ENCODE measurements at places on chromosomes 2 and 18.

DNA sequence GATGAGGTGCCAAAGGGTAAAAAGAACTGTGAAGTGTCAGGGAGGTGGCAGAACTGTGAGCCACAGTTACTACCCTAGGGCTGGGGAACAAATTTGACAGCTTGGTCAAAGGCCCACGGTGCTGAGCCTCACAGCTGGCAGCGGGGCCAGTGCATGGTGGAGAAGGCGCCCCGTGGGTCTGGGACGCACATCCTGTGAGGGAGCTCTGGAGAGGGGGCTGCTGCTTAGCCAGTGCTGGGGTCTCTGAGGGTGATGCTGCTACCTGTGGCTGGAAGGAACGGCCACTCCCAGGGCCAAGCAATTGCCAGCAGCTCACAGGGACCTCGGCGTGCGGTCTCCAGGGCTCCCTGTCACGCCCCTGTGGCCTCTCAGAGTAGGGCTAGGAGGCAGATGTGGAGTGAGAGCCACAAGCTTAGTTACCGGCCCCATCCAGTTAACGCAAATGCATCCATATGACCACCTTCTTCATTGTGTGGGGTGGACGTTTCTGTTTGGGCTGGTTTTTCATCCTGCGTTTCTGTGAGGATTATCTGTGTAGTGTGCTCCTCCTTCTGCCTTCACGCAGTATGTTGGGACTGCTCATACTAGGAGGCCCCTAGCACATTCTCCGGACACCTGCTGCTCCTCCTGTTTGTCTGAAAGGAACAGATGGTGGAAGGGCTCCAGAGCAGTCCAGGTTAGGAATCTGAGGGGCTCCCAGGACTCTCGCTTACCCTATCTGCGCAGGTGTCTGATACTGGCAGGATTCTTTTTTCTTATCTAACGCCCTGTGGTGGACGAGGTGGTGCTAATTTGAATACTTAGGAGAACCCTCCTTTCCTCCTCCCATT is 26.0 kb downstream of the STK25 start:
- DNase-seq: no peak

- DNase-seq: no peak
Observed at GRCh38 chr2:28445448-28446258, 50.2 kb upstream of the PLB1 start.

GRCh38 chr2:85704800-85705679 is 10.9 kb downstream of the GNLY start:
- no peak for DNase-seq

GRCh38 chr2:177363332-177363731 is 29.2 kb upstream of the AGPS start:
- no peak for DNase-seq

- no peak for DNase-seq
Observed at GRCh38 chr2:120738786-120739437, 3.2 kb downstream of the GLI2 start.

- DNase-seq: no peak
Observed at GRCh38 chr2:239302083-239302807, 98.6 kb downstream of the HDAC4 start.

GRCh38 chr2:196336207-196336606 is 164.8 kb upstream of the STK17B start:
- no peak for DNase-seq

DNA sequence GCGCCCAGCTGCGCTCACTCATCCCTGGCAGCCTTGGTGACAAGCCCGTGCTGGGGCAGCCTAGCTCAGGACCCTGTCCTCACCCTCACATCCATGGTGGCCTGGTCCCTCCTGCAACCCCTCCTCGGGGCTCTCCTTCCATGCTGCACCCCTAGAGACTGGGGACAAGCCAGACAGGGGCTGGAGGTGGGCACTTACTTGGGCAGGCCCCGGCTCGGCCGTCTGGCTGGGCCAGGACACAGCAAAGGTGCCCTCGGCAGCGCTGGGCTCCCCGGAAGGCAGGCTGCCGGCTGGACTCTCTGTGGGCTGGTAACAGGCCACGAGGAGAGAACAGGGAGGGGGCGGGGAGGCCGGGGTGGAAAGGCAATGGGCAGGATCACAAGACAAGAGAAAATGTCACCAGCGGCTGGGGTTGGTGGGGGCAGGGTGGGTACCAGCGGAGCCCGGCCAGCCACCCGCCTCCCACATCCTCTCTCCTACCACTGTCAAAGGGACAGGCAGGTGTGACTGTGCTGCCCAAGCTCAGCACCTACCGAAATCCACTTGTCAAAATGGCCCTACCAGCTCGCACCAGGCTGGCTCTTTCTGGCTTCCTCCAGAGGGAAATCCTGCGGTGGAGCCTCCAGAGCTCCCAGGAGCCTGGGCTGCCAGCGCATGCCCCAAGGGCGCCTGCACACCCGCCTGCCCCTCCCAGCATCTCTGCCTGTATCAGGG is 54.7 kb downstream of the BIN1 start:
- DNase-seq: no peak

GRCh38 chr2:109351164-109351756 is 222.3 kb downstream of the SH3RF3 start:
- peak; percentile 24 for DNase-seq

DNA sequence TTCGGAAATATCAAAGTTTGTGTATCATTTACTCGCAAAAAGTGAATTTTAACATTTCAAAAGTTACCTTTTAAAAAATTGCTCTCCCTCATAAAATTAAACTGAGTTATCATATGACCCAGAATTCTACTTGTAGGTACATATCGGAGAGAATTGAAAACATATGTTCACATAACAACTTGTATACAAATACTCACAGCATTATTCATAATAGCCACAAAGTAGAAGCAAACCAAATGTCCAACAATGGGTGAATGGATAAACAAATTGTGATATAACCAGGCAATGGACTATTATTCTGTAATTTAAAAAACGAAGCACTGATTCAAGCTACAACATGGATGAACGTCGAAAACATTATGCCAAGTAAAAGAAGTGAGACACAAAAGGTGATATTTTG is 412.0 kb upstream of the TCF4 start:
- no peak for DNase-seq

- no peak for DNase-seq
Observed at GRCh38 chr2:229090225-229090624, 180.9 kb downstream of the PID1 start.

DNA sequence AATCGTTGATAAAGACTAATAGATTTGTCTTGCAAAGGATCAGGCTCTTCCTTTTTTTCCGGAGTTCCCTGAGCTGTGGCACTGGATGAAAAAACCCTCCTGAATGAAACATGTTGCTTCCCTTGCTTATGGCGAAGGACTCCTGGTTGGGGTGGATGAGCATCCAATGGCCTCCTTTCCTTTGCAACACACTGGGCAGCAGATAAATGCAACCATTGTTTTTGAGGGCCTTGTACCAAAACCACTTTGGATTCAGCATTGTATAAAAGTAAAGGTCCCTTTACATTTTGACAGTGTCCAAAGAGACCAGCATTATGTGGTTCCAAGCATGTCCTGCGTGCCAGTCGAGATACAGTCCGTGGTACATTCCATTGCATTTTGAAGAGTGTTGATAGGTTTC is 44.7 kb downstream of the FAM210A start:
- DNase-seq: no peak

GRCh38 chr18:2932247-2933181 is 80.4 kb downstream of the LPIN2 start:
- peak; percentile 66 for DNase-seq

GRCh38 chr18:32956591-32957315 is 183.9 kb upstream of the KLHL14 start:
- no peak for DNase-seq

DNA sequence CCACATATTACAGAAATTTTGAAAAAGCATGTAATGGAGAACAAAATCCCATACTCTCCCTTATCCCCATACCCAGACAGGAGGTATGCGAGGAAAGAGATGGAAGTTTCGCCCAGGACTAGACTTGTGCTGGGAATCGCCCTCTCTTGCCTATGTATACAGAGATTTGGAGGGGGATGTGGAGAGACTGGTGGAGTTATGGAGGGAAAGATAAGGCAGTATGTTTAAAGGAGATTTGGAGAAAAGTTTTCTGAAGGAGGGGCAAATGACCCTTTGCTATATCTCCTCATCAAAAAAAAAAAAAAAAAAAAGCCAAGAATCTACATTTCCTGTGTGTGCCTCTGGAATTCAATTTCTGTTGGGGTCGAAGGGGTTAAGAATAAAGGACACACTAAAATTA is 75.3 kb downstream of the MERTK start:
- DNase-seq: no peak

DNA sequence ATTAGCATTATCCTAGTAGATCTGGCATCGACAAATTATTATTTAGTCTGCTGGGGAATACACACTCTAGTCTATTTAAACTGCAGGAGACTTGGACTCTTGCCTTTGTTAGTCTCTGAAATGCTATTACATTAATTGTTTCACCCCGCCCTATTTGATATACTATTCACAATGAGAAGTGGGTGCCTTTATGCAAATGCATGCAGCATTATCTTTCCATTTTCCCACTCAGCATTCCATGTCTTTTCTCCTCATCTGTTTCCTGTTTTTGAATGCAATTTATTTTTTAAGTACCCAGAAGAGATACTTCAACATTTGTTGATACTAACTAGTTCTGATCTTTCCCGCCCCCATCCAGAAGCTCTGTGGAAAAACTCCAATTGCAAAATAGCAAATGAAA is 395.3 kb upstream of the NXPH2 start:
- no peak for DNase-seq

Data from Kasumi-1 (cell line).